ENCODE measurements at places on chromosomes 7 and 10.

DNA sequence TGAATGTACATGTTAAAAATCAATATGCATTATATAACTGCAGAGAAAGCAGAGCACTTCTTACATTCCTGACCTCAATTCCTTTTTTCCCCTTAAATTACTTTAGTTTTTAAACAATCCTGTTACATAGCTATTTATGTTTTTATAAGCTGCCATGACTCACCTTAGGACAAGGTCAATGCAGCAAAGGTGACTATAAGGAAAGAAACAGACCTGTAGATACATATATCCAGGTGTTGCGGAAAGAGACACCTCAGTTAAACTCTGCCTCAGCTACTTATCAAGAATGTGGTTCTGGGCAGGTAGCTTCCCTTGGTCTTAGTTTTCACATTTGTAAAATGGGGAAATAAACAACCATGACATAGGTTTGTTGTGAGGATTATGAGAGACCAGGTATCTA lies 105.5 kb downstream of the DPY19L1 start:
- DNase-seq, result no peak

GRCh38 chr10:84356928-84357327 lies 28.5 kb downstream of the CCSER2 start:
- DNase-seq, result no peak

- DNase-seq, result no peak
These were observed 61.2 kb downstream of the RUNDC3B start for GRCh38 chr7:87689374-87689773.

- DNase-seq, result no peak
These were observed 123.6 kb downstream of the RNF216 start for GRCh38 chr7:5657901-5658300.

DNA sequence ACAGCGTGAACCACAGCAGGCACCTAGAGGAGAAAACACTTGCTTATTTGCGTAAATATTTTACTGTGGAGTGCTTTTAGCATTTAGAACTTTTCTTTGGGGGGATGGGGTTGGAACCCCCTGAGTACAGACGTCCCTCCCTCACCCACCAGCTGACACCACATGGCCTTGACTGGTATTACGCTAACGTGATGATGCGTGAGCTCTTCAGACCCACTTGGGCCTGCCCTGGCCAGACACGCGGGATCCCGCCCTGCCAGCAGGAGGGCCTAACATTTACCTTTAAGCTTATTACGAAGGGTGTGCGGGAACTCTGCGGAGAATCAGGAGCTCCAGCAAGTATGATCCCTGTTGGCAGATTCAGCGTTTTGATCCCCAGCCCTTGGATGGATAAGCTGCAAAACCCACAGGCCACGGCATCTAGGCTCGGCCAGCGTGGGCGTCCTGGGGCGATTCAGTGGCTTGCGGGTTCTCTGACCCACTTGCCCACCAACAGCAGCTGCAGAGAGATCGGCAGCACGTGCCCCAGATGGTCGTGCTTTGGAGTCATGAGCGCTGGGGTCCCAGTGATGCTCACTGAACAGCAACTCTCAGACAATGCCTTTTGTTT lies 545.5 kb upstream of the FOXK1 start:
- no peak for DNase-seq

- no peak for DNase-seq
These were observed 1127.7 kb downstream of the REEP3 start for GRCh38 chr10:64648915-64649314.

DNA sequence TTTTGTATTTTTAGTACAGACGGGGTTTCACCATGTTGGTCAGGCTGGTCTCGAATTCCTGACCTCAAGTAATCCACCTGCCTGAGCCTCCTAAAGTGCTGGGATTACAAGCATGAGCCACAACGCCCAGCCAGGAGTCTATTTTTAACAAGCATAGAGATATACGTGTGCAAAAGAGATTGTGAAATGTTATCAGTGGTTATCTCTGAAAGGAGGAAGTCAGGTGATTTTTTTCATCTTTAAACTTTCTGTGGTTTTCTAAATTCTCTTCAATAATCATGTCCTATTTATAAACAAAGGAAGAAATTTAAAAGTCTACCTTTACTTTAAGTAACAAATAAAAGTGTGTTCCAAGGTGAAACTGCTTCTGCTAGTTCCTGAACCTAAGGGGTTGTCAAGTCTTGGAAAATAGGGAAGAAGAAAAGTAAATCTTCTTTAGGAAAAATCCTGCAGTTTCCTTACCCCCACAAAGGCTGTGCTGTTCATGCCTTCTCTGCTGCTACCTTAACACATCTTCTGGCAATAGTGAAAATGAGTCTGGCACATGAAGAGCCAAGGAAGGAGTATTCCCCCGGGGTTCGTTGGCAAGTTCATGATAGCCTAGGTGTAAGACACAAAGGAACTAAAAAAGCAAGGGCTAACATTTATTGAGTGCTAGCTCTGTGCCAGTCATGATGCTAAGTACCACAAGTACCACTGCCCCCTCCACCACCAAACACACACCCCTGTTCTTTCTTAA lies 51.1 kb downstream of the CYP26A1 start:
- DNase-seq, result no peak
